Small intestine (tissue), 16 donors: ENCODE measurements at places on chromosomes 13 and 19.
A peak's percentile ranks its signal among the peaks of the same experiment; 100 is the strongest.

GRCh38 chr13:111627596-111627995 is 307.2 kb downstream of the TEX29 start:
- no peak for DNase-seq

DNA sequence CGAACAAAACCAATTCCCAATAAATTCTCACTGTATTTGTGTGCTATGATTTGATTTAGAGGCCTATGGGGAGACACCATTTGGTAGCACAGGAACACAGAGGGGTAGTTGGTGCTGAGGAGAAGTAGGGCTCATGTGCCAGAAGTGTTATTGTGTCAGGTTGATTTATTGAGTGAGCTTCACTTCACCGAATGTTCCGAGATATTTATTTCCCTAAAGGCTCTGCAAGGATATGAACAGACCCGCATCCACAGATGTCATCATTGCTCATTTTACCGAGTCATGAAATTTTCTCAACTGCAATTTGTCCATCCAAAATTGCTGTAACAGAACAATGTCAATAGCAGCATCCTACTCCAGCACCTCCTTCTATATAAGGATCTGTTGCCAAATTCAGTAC is 69.5 kb downstream of the DACH1 start:
- DNase-seq = no peak

- peak; percentile 46 for DNase-seq
Observed at GRCh38 chr13:99941086-99941485, 30.5 kb downstream of the ZIC5 start.

DNA sequence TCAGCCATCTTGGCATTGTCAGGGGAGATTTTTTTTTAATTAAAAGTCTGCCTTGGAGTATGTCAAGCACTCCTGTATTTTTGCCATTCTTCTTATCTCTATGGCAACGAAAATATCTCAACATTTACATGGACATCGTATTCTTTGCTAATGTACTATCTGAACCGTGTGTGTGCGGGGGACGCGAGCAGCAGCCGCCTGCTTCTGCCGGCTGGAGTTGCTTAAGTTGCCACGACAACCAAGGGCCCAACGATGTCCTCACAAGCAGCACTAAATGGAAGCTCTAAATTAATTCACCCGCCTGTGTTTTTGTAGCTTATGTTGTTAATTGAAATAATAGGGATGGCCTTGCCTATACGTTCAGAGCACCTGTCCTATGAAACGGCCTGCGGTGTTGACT is 309.5 kb downstream of the TEX29 start:
- DNase-seq = no peak

- no peak for DNase-seq
Observed at GRCh38 chr13:93861818-93862217, 617.7 kb downstream of the DCT start.
